ENCODE measurements at places on chromosomes 6 and 20. TPM values are rescaled to one million over a fixed set of nuclear protein-coding genes. Genes with fewer than 3 reads are reported as not detected.

CFB gene
- total RNA-seq, result 0.86 TPM

TNNC2 gene
- not detected for total RNA-seq

C6orf52 gene
- 0.80 TPM for total RNA-seq

CPXM1 gene
- not detected for total RNA-seq

TREML2 gene
- not detected for total RNA-seq

BPIFA1 gene
- total RNA-seq, result not detected

GRCh38 chr6:71238351-71238750 lies 50.3 kb upstream of the OGFRL1 start:
- no peak overlapping the region for H3K4me3 ChIP-seq
- no peaks in the 10 kb centered on the region for H3K36me3 ChIP-seq
- H3K27ac ChIP-seq, result no peak overlapping the region
- DNase-seq, result no peak

DNA sequence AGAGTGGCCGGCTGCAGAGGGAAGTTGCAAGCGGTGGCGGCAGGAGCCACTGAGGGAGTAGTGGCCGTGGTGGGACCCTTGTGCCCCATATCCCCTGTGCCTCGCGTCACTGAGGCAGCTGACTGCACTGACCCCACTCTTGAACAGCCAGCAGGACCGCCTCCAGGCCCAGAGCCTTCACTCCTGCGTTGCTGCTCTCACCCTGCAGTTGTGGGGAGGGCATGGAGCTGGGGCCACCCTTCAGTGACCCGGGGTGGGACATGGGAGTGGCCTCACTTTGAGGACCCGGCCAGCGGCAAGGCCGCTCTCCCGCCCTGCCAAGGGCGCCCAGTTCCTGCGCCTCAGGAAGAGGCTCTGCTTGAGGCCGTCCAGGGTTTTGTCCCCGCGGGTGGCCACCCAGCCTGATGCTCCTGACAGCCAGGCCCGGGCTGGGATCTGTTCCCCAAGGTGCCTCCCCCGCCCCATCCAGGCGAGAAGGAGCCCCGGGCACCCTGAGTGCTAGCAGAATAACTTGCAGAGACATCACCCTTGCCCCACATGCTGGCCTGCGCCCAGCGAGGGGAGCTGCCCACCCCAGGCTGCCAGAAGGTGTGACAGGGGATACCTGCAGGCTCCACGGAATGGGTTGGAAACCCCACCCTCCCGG lies 44.4 kb downstream of the HLA-DRA start:
- H3K4me1 ChIP-seq, result no peaks in the 10 kb centered on the region
- H3K27me3 ChIP-seq, result peaks cover 49% of the 10 kb centered on the region
- no peaks in the 10 kb centered on the region for H3K36me3 ChIP-seq
- no peak for DNase-seq

DNA sequence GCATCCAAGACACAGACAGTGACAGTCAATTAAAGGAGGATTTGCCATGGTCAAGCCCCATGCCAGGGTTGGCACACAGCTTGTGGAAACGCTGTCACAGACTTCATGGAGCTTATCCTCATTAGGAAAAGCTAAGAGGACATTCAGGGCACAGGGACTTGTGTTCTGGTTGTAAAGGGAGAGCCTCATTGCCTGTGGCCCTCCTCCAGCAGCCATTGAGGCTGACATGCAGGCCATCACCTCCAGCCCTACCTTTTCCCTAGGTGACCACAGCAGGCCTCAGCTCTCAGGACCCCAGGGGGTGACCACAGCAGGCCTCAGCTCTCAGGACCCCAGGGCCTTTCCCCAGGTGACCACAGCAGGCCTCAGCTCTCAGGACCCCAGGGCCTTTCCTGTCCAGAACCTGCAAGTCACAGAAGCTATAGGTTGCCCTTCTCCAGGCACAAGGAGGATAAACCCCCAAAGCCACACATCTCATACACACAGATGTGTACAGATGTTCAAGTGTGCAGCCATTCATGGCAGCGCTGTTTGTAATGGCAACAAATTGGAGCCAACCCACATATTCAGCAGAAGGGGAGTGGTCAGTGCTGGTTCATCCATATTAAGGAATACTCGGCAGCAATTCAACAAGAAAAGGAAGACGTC lies 26.1 kb downstream of the DUSP22 start:
- no peak for DNase-seq
- H3K27me3 ChIP-seq, result no peaks in the 10 kb centered on the region
- peaks cover 3% of the 10 kb centered on the region for H3K4me1 ChIP-seq
- no peaks in the 10 kb centered on the region for H3K36me3 ChIP-seq
- H3K27ac ChIP-seq, result no peak overlapping the region

- no peaks in the 10 kb centered on the region for H3K27me3 ChIP-seq
- peaks cover 38% of the 10 kb centered on the region for H3K4me1 ChIP-seq
- H3K36me3 ChIP-seq, result no peaks in the 10 kb centered on the region
- no peak overlapping the region for H3K27ac ChIP-seq
- no peak overlapping the region for H3K4me3 ChIP-seq
- DNase-seq, result no peak
Measured at GRCh38 chr20:38214256-38215193, 46.0 kb downstream of the KIAA1755 start.

DNA sequence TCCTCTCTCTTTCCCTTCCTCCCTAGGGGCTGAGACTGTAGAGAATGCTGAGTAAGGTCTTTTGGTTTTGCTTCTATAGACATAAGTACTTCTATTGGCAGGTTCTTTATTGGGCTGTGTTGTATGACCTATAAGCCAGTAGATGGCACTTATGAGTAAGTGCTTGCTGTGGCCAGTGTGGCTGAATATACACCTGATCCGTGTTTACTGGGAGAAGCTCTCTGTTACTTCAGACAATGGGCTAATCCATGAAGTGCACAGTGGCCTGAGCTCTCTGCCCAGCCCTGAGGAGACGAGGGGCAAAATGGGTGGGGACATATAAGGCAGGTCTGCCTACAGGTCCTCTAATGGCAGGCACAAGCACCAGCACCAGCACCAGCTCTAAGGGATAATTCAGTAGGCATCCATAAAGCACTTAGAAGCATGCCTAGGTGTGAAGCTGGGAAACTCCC lies 610.3 kb downstream of the RNF144B start:
- no peak overlapping the region for H3K27ac ChIP-seq
- no peaks in the 10 kb centered on the region for H3K36me3 ChIP-seq
- H3K4me3 ChIP-seq, result no peak overlapping the region
- no peaks in the 10 kb centered on the region for H3K4me1 ChIP-seq
- DNase-seq, result peak; percentile 79
- H3K27me3 ChIP-seq, result peaks cover 4% of the 10 kb centered on the region

DNA sequence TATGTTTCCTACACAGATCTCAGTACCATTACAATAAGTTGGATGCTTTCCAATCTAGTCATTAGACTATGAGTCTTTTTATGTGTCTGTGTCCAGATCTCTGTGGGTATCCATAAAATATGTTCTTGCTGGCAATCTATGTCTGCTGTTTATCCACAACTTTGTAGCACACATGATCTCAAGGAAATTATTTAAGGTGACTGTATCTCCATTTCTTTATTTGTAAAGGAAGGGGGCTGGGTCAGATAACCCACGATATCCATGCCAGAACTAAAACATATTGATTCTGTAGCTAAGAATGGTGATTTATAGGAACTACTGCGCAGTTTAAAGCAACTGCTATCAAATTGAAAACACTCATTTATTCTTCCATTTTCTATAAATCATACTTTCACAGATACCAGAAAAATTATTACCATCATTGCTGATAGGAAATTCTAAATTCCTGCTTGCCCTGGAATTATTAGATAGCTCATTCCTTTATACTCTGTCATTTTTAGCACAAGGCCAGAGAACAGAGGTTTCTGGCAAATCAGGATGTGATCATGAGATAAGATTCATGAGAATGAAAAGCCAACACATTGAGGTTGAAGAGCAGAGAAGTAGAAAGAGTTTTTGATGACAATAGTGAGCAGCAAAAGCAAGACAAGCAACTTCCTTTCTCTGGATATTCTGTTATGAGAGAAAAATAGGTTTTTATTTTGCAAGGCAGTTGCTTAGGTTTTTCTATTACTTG lies 851.4 kb upstream of the CITED2 start:
- no peak overlapping the region for H3K27ac ChIP-seq
- no peaks in the 10 kb centered on the region for H3K36me3 ChIP-seq
- peaks cover 3% of the 10 kb centered on the region for H3K4me1 ChIP-seq
- no peak overlapping the region for H3K4me3 ChIP-seq
- no peaks in the 10 kb centered on the region for H3K27me3 ChIP-seq

DNA sequence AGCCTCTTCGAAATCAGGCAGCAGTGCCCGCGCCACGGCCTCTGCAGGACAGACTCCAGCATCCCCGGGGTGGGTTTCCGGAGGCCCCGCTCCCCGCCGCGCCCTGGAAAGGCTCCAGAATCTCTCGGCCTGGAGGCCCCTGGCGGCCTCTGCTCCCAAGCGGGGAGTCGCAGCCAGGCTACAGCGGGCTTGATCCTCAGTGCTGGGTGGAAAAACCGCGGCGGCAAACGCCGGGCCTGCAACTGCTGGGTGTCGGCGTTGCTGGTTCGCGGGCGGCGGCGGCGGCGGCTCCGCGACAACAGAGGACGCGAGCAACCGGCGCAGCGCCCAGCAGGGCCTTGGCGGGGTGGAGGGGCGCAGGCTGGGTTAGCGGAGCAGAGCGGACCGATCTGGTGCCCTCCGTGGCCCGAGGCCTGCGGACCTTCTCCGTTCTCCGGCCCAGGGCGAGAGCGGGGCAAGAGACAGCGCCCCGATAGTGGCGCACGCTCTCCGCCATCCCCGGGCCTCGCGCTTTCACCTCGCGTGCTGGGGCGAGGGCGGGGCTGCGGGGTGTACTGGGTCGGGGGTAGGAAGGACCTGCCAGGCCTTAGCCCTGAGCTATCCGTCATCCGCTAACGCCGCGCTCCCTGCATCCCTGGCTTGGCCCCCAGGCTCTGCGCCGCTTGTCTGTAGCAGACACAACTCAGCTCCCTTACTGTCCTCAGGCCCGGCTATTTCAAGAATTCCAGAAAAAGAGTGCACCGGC lies 3.4 kb upstream of the ZNF292 start:
- H3K4me3 ChIP-seq, result peak overlapping the region; percentile 62
- H3K27me3 ChIP-seq, result no peaks in the 10 kb centered on the region
- no peak overlapping the region for H3K27ac ChIP-seq
- H3K36me3 ChIP-seq, result no peaks in the 10 kb centered on the region
- peak; percentile 12 for DNase-seq

DNA sequence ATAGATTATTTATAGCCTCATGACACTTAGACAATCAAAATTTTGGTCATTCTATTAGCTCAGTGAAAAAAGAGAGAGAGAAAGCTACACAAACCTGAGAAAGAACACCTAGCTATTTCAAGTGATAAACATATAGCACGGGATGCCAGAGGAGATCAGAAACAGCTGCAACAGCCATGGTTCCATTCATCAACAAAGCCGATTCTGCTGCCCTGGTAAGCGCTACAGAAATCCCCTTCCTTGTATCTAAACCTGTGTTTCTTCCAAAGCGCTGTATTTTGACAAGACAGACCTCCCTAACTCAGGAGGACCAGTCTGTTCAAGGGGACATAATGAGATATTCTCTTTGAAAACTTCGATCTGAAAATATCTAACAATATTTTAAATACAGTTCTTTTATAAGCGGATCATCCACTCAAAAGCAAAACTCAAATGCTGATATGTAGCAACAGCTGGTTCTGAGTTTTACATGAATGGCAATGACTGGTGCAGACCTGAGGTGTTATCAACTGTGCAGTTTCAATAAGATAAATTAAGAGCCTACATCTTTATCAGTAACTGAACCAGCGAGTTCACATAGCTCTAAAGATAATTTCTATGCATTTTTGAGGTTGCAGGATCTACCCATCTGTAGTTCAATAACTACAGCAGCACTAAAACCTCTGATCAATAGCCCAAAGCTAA lies 447.8 kb downstream of the FRK start:
- no peak for DNase-seq
- no peaks in the 10 kb centered on the region for H3K36me3 ChIP-seq
- no peak overlapping the region for H3K27ac ChIP-seq
- H3K4me3 ChIP-seq, result no peak overlapping the region
- no peaks in the 10 kb centered on the region for H3K27me3 ChIP-seq
- H3K4me1 ChIP-seq, result no peaks in the 10 kb centered on the region

DNA sequence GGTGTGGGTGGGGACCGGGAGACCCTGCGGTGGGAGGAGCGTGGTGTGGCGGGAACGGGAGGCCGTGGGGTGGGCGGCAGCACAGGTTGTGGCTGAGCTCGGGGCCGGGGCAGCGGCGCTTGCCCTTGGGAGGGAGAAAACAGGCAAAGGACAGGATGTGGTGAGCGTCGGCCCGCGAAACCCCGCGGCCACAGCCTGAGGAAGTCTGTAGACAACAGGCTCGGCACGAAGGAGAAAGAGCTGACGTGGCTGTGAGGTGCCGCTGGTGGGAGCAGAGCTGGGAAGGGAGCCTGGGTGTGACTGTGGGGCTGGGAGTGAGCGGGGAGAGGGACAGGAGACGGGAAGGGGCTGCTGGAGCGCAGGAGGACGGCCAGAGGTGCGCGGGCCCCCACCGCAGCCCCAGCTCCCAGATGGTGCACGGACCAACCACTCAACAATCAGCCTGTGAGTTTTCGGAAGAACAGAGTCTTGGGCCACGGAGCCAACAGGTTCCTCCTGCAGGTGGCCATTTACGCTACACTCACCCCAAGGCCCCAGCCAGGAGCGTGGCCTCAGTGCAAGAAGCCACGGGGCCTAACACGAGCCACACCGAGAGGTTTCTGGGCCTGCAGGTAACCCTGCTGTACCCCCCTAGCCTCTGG lies 202.8 kb downstream of the DLL1 start:
- no peak overlapping the region for H3K27ac ChIP-seq
- no peak for DNase-seq
- H3K4me1 ChIP-seq, result no peaks in the 10 kb centered on the region
- H3K36me3 ChIP-seq, result no peaks in the 10 kb centered on the region

Data from PC-3 (cell line).